ENCODE measurements at places on chromosomes 4 and X.

DNA sequence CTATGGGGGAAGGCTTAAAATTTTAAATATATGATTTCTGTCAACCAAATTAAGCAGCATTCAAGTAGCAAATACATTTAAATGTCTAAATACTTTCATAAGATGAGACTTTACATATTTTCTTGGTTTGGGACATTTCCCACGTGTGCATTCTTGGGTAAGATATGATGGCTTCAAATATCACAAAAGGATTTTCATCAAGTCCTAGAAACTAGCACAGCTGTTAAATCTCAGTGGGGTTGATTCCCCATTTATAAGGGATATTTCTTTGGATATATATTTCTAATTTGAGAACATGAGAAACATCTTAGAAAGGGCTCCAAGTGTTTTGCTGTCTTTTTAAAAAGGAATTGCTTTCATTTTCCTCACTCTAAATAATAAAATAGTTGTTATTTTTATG lies 90.2 kb downstream of the P2RY10 start:
- DNase-seq: no peak

DNA sequence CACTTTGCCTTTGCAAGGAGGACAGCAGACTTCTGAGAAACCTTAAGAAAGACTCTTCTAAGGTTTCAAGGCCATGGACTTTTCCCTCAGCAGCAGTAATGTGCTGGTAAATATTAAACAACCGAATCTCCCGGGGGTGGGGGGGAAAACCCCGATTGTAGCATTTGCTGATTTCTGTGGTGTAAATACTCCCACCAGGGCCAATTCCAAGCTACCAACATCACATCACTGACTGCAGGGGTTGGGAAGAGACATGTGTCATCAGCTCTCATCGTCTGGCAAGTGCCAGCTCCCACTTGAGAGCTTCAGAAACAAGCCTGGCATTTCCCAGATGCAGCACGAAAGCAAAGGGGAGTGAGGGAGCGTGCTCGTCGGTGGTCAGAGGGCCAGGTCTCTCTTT lies 101.2 kb downstream of the BCOR start:
- DNase-seq: no peak

GRCh38 chrX:109393859-109394258 lies 88.0 kb downstream of the GUCY2F start:
- no peak for DNase-seq

DNA sequence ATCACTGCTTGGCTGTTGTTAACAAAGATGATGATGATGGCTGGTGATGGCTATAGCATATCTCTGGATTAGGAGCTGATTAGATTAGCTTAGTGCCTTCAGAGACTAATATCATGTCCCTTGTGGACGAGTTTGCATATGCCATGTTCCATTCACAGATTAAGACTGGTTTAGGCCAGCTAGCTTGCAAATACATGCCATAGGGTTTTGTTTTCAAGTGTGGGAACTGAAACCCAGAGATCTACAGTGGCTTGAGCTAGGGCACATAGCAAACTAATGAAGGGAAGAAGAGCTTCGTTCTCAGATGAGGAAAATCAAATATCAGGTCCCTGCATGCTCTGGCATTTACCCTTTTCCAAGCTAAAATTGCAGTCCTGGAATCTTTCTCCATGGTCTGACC lies 492.3 kb downstream of the MAGEE1 start:
- DNase-seq: no peak

Measured in CD14-positive monocyte (primary cell).